ENCODE measurements at places on chromosomes 7 and 10. TPM values are rescaled to one million over a fixed set of nuclear protein-coding genes. Genes with fewer than 3 reads are reported as not detected.

Gene SLC26A3
- not detected for polyA plus RNA-seq

Gene RP9
- polyA plus RNA-seq, result 29.2 TPM

Gene LBX1
- 12.4 TPM for polyA plus RNA-seq

Gene KCP
- polyA plus RNA-seq, result 2.2 TPM

Gene PTF1A
- not detected for polyA plus RNA-seq

Gene FOXI2
- polyA plus RNA-seq, result 0.36 TPM

Gene ELOVL3
- polyA plus RNA-seq, result 0.94 TPM

Gene CYP2W1
- polyA plus RNA-seq, result 1.7 TPM

Gene OR2A12
- polyA plus RNA-seq, result not detected

Gene CALHM1
- 0.06 TPM for polyA plus RNA-seq

Gene GPNMB
- 53.7 TPM for polyA plus RNA-seq

Gene MRLN
- polyA plus RNA-seq, result 172 TPM

Gene IKZF1
- 3.2 TPM for polyA plus RNA-seq

Gene INA
- polyA plus RNA-seq, result 0.22 TPM

Gene SH2D4B
- 0.10 TPM for polyA plus RNA-seq

Gene NUTM2E
- polyA plus RNA-seq, result 0.67 TPM

Gene ITGB8
- polyA plus RNA-seq, result 5.2 TPM

Gene C10orf105
- 0.50 TPM for polyA plus RNA-seq

Gene NPVF
- not detected for polyA plus RNA-seq

Gene FGFR2
- 3.6 TPM for polyA plus RNA-seq

Gene OR6B1
- polyA plus RNA-seq, result not detected

Gene NYAP1
- polyA plus RNA-seq, result 2.2 TPM

Gene AKR1C4
- not detected for polyA plus RNA-seq

Gene MYPN
- 110 TPM for polyA plus RNA-seq

Gene IFIT2
- 8.0 TPM for polyA plus RNA-seq

Gene FBXO24
- polyA plus RNA-seq, result 2.3 TPM

Gene TAS2R41
- polyA plus RNA-seq, result not detected

Gene MSMB
- polyA plus RNA-seq, result not detected

Gene BHLHA15
- polyA plus RNA-seq, result 0.37 TPM

Gene FAM149B1
- 24.7 TPM for polyA plus RNA-seq

Gene AASS
- polyA plus RNA-seq, result 19.8 TPM

Gene SSC4D
- polyA plus RNA-seq, result 0.85 TPM

Gene SPDYE8
- polyA plus RNA-seq, result 0.41 TPM

Gene GTF2IRD1
- 50.8 TPM for polyA plus RNA-seq

Gene TMEM270
- not detected for polyA plus RNA-seq

Gene TMEM196
- polyA plus RNA-seq, result not detected

Gene PDE6C
- polyA plus RNA-seq, result 0.75 TPM

Gene FAM20C
- 41.7 TPM for polyA plus RNA-seq

Gene MRPS24
- 83.1 TPM for polyA plus RNA-seq

Gene CALML3
- polyA plus RNA-seq, result 0.45 TPM

Gene ABCB1
- polyA plus RNA-seq, result 0.41 TPM

Gene INSYN2A
- 0.65 TPM for polyA plus RNA-seq

Gene MGMT
- polyA plus RNA-seq, result 12.1 TPM

Gene SPDYE9
- 1.9 TPM for polyA plus RNA-seq

Gene SPDYE16
- polyA plus RNA-seq, result 4.5 TPM

Gene AKR1E2
- polyA plus RNA-seq, result 3.8 TPM

Gene PSAP
- 520 TPM for polyA plus RNA-seq

Gene TRPV5
- polyA plus RNA-seq, result 0.09 TPM

Gene FANK1
- polyA plus RNA-seq, result 0.56 TPM

Gene PDK4
- 19.2 TPM for polyA plus RNA-seq

All from hindlimb muscle (tissue), 1 donor.